ENCODE measurements at places on chromosomes 5 and 9.

DNA sequence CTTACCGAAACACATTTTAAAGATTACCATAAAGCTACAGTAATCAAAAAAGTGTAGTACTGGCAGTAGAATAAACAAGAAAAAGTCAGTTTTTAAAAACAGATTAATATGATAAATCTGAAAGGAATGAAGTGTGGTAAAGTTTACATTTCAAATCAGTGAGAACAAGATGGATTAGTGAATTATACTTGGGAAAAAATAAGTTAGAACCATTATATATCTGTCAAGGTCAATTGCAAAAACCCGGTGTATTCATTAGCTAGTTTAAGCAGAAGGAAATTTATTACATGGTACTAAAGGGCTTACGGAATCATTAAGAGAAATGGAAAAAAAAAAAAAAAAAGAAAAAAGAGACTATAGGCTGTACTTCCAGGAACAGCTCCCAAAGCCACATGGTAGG lies 164.3 kb downstream of the MUSK start:
- no peak for DNase-seq

DNA sequence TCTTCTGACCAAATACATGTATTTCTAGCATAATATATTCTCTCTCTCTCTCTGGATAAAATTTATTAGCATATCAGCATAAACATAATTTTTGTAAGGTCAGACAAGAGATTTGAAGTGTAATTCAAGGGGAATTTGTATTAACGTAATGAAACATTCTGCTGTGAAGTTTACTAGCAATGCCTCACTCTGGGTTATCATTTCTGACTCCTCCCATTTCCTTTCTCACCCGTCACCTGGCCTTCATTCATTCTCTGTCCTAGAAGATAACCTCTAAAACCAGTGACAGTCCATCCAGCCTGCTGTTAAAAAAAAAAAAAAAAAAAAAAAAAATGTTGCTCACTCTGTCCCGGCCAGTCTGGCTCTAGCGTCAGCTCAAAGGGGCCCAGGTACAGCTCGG lies 27.1 kb downstream of the GRAMD2B start:
- no peak for DNase-seq

DNA sequence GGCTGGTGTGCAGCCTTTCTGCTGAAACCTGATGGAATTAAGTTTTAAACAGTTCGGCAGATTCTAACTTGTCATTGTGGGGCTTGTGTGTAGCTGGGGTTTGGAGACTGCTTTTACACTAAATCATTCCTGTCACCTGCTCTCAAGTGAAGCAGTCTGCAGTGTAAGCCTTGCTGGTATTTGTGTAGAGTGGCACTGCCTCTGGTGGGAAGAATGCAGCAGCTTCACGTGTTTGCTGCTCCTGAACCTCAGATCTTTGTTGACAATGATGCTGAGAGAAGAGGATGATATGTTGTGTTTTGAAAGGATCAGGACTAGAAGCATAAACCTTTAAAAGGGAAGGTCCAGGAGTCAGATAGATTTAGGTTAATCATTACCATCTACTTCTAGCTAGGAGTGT lies 88.1 kb downstream of the KDM4C start:
- DNase-seq = no peak

DNA sequence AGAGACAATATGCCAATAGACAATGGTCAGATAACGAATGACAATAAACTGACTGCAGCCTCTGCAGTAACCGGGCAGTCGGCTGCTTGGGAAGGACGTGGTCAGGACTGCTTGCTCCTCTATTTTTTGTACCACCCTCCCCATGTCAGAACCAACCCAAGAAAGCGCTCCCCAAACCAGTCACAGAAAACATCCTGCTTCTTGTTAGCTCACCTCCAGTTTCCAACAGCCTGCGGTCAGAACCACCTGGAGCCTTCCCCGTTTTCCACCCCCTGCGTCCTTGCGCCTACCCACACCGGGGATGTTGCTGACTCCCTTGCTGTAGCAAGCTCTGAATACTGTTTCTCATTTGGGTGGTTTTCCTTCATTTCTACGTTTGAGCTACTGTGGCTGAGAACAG lies 1.7 kb upstream of the MRNIP start:
- DNase-seq = no peak

DNA sequence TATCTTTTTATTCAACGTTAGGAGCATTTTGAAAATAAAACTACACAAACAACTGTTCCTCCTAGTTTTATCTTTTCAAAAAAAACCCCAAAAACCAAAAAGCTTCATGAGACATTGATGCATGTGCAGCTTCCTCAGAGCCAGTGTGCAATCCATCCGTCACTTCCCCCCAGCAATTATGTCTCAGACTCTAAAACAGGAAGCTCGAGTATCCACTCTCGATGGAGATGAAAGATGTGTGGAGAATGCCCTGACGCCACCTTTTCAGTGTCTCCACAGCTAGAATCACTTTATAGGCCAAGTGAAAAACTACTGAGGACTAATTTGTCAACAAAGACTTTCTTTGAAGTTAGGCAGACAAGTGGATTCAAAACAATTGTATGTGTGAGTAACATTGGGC lies 408.9 kb upstream of the SMARCA2 start:
- no peak for DNase-seq

DNA sequence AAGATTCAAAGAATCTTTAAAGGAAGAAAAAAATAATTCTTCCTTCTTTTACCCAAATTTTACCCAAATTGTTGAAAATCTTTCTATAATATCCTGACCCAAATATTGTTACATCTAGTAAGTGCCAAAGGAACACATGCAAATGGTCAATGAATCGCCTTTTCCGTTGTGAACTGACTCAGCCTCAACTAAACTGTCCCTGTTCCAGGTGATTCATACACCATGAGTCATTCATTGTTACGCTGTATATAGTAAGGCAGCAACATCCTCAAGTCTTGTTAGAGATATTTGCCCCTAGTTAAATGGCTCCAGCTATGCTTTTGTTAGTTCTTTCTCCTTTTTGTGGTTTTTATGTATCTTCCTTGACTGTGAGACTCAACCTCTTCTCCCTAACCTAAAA lies 9.7 kb downstream of the PTGER4 start:
- DNase-seq = peak; percentile 76

DNA sequence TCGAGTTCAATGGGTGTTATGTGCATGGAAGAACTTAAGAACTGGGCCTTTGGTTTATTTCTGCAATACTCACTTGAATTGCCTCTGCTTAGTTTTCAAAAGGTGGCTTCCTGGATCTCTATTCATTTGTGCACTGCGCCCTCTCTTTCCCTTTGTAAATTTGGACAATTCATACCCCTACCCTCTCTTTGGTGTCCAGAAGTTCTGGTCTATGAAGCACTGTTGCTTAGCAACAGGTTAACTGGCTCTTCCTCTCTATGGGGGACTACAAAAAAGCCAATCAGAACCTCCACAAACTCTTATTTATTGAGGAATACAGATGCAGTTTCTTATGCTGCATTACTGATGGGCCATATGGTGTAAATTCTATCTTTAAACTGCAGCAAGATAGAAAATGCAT lies 13.5 kb upstream of the FAM120A start:
- DNase-seq = no peak

- no peak for DNase-seq
Measured at GRCh38 chr9:106102821-106103220, 408.5 kb downstream of the TMEM38B start.

- no peak for DNase-seq
Measured at GRCh38 chr9:24090566-24090965, 264.5 kb upstream of the ELAVL2 start.

DNA sequence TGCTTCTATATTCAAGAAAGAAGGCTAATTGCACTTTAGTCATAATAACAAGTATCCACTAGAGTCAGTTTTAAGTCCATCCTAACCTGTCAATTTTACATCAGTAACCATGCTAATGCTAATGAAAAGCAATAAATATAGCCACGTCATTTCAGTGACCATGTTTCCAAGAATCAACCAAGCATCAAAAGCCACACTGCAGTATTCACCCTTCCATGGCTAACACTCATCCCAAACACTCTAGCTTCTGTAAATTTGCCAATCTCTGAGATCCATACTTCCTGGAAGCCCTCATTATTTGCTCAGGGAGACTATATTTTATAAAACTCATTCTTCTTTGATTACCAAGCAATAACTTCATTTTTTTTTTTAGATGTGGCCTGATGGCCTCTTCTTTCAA lies 712.0 kb downstream of the CETN3 start:
- DNase-seq = no peak

- no peak for DNase-seq
Measured at GRCh38 chr5:154076240-154076922, 37.6 kb downstream of the MFAP3 start.

GRCh38 chr5:115810761-115811160 lies 5.7 kb downstream of the CDO1 start:
- DNase-seq = peak; percentile 31

DNA sequence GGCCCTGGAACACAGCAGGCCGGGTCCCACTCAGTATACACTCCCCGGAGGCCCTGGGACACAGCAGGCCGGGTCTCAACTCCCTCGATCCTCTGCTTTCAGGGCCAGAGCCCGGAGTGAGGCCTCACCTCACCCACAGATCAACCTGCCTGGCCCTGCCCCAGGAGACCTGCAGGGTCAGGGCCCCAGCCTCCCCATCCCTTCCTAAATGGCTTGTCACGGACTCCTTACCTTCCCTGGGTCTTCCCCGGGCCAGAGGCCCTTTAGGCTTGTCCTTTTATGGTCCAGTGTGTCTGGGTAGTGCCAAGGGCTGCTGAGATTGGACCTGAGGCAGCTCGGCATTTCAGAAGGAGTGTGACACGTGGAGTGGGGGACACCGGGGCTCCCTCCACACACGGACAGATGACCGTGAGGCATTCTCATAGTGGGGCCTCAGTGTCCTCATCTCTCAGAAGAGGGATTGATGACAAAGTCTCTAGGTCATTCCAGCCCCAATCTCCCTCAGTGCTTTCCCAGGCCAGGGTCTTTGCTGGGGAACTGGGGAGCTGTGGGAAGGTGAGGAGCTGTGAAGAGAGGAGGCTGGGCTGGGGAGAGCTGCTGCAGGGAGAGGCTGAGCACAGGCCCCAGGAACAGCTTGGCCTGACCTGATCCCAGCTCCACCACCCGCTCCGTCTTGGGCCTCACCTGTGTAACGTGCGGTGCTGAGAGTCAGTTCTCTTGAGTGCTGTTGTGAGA lies 18.0 kb upstream of the PLEKHG4B start:
- DNase-seq = no peak

DNA sequence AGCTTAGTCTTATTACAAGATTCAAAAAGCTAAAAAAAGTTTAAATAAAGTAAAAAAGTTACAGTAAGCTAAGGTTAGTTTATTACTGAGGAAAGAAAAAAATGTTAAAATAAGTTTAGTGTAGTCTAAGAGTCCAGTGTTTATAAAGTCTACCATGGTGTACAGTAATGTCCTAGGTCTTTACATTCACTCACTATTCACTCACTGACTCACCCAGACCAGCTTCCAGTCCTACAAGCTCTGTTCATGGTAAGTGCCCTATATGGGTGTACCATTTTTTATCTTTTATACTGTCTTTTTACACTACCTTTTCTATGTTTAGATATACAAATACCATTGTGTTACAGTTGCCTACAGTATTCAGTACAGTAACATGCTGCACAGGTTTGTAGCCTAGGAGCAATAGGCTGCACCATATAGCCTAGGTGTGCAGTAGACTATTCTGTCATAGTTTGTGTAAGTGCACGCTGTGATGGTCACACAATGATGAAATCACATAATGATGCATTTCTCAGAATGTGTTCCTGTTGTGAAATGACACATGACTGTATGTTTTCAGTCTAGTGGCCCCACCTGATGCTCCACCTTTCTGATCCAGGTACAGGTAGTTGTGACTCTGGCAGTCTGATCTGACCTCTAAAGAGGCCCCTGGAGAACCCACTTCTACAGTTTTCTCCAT lies 45.7 kb downstream of the SNX18 start:
- DNase-seq = no peak

DNA sequence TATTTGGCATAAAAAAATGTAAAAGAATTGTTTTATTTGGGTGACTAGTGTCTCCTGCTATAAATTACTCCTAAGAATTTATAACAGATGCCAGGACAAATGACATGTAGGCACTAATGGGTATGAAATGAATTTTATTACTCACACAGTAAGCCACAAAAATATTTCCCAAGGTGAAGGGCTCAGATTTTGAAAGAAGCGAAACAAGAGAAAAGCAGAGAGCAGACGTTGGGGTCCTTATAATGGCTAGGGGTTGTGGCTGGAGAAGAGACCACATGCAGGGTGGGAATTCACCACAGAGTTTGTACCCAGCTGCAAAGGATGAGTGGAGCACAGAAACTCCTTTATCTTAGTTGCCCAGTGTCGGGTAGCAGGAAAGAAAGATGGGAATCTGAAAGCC lies 45.0 kb upstream of the PRR16 start:
- no peak for DNase-seq

Data from muscle of arm (tissue), 14 donors.